Fibroblast of upper back skin (primary cell): ENCODE measurements at places on chromosomes 6 and 20.

GRCh38 chr6:62465206-62465605 is 179.2 kb upstream of the KHDRBS2 start:
- no peak for DNase-seq

DNA sequence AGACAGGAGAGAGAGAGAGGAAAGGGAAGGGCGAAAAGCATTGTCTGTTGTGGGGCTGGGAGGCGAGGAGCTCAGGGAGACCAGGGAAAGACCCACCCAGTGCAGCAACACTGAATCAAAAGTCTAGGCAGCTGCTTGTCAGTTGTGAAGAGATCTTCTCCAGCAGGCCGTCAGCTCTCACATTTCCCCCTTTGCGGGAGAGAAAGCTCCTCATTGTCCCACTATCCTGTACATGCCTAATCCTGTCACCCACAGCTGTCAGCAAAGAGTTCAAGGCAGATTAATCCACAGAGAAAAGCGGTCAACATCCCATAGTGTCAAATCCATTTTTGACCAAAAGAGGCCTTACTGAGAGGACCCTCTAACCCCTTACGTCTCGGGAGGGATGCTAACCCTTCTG is 27.3 kb downstream of the RNF182 start:
- no peak for DNase-seq

DNA sequence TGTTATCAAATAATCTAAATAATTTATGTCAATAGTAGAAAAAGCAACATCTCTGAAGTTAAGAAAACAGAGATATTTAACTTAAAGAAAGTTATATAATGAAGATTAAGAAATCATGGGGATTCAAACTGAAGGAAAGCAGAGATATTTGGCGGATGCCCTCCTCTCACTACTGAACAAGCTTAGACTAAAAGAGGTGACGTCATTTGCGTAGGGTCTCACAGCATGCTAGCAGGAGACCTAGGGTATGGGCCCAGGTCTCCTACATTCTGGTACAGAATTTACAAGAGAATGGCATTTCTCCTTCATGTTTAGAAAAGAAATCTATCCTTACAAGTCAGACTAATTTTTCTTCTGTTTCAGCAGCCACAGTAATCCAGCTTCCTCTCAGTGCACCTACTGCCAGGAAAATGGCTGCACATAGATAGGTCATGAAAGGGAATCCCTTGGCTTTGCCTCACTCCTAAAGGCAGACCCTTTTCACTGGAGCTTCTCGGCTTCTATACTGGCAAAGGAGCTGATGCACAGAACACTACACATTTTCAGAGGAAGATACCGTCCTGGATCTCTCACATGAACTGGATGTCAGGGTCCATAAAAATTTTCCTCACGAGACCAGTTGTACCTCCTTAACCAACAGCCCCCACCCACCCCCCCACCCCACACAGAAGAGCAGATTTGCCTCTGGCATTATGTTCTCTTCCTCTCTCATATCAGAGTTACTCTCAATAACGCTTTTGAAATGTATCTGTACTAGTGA is 41.8 kb upstream of the DST start:
- DNase-seq, result no peak

GRCh38 chr6:45420083-45420908 is 42.6 kb upstream of the SUPT3H start:
- DNase-seq, result peak; percentile 72

DNA sequence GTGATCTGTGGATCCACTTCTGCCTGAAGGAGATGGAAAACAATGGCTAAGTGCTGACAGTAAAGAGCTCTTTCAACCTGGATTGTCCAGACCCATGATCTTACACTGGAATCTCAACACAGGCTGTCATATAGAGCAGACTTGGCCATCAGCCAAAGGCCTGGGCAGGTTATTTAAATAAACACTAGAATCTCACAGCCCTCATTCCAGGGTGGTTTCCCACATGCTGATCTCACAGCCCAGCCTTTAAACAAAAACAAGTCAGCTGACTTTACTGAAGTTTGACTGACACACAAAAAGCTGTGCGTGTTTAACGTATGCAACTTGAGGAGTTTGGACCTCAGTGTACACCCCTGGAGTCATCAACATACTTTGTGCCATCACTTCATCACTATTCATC is 28.4 kb downstream of the SYNDIG1 start:
- DNase-seq, result peak; percentile 74

DNA sequence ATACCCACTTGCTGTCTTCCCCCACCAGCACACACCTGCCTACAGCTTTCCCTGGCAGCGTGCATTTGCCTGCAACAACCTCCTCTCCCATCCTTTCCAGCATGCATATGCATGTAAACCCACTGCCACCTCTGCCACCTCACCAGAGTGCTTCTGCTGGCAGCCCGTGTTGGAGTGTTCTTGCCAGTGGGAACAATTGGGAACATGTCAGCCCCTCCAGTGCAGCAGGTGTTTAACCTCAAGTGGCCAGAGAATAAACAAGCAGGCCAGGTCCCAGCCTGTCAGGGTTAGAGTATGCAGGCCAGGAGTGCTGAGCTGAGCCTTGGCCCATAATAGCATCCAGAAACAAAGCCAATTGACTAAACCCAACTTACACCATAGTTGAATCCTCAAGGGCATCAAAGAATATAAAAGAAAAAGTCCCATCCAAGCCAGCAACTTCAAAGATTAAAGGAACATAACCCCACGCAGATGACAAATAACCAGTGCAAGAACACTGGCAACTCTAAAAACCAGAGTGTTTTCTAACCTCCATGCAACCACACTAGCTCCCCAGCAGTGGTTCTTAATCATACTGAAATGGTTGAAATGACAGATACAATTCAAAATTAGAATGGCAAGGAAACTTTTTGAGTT is 1212.1 kb upstream of the CITED2 start:
- DNase-seq, result peak; percentile 36

DNA sequence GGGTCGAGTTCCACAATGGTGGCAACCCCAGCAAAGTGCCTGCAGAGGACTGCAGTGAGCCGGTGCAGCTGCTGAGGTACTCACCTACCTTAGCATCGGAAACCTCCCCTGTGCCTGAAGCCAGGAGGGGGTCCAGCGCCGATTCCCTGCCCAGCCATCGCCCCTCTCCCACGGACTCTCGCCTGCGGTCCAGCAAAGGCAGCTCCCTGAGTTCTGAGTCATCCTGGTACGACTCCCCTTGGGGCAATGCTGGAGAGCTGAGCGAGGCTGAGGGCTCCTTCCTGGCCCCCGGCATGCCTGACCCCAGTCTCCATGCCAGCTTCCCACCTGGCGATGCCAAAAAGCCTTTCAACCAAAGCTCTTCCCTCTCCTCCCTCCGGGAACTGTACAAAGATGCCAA is 134.1 kb upstream of the CLDN20 start:
- DNase-seq, result no peak

DNA sequence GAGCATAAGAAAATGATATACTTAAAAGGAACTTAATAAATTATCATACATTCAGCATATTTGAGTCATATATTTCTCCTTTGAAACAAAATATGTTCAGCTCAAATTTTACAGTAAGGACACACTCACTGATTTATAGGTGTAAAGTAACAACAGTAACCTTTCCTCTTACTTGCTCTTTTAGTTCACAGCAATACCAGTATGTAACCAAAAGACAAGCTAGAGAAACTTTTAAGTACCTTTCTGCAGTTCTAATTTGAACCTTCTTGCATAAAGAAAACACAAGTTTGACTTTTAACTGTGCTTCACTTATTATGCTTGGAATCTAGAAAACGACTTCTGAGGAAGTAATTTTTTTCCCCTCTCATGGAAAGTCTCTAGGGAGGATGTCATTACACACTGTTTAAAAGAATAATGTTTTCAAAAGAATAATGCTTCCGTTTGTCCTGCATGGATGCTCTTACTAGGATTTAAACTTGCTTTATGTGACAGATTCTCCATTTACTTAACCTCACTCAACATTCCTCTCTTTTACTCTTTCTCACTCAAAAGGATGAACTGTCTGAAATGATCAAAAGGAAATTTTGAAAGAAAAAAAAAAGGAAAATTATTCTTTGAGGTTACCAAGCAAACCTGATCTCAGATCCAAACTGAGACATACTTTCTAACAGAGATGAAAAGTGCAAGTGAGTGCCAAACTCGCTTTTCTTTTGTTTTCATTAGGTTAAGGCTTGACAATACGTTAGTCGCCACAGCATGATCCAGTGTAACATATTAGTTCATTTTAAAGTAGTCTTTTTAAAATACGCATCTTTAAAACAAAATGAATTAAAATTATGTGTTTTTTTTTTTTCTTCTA is 22.4 kb upstream of the CALHM6 start:
- DNase-seq, result peak; percentile 34

- no peak for DNase-seq
Measured at GRCh38 chr20:42308171-42308570, 690.0 kb upstream of the CHD6 start.

DNA sequence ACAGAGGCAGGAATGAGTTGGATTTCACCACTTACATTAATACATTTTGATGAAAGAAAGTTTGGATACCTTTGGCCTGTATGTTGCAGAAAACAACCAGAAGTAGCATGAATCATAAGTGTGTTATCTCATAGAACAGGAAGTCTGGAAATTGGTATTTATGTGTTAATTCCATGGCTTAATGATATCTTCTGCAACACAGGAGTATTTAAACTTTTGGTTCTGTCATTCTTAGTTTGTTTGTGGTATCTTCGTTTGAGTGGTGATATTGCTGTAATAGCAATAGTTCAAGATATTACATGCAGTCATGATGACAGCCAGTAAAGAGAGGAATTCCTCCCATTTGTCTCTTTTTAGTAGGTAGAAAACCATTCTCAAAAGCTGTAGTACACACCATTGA is 177.3 kb downstream of the CDKAL1 start:
- DNase-seq, result peak; percentile 23

- DNase-seq, result no peak
Measured at GRCh38 chr6:34772940-34773339, 15.6 kb downstream of the SNRPC start.

DNA sequence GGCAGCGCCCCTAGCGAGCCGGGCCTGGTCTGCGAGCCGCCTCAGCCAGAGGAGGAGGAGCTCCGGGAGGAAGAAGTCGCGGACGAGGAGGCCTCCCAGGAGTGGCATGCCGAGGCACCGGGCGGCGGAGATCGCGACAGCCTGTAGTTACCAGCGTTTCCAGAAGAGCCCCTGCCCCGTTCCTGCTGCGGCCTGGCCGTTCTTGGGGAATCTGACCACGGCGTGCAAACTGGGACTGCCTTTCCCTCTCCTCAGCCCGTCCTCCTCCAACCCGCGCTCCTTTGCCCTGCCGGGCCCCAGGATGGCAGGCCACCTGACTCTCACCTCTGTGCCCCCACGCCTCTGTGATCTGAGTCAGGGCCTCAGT is 802 bp downstream of the HDGFL1 start:
- DNase-seq, result no peak

DNA sequence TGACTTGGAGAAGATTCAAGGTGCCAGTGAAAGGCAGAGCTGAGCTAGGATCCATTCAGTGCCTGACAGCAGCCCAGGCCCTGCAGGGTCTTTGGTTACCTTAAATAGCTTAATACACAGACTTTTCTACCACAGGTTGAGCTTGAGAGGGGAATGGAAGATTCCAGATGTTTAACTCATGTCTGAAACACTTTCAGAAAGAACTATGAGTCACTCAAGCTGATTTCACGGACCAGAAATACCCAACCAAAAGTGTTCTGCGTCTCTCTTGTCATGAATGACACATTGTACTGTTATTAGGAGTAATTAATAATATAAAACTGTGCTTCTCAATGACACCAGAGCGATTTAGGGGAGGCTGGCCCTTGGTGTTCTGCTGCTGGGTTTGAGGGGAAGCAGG is 6.4 kb upstream of the PMEPA1 start:
- peak; percentile 84 for DNase-seq

DNA sequence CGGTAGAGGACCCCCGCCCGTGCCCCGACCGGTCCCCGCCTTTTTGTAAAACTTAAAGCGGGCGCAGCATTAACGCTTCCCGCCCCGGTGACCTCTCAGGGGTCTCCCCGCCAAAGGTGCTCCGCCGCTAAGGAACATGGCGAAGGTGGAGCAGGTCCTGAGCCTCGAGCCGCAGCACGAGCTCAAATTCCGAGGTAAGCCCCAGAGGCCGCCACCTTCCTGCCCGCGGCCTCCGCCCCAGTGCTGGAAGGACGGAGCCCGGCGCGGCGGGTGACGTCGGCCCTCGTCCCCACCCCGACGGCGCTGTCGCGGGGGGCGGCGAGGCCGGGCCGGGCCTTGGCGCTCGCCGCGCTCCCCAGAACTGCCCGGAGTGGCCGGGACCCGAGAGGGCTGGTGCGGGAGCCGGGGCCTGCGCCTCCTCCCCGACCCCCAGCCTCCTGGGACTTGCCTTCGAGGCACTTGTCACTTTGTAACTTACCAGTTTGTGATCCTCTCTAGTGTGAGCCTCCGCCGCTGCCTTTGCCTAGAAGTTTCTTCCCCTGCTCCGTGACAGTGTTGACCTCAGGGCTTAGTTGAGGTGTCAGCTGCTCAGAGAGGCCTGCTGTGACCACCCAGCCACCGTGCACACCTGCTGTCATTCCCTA is 417 bp downstream of the VAPB start:
- peak; percentile 17 for DNase-seq

DNA sequence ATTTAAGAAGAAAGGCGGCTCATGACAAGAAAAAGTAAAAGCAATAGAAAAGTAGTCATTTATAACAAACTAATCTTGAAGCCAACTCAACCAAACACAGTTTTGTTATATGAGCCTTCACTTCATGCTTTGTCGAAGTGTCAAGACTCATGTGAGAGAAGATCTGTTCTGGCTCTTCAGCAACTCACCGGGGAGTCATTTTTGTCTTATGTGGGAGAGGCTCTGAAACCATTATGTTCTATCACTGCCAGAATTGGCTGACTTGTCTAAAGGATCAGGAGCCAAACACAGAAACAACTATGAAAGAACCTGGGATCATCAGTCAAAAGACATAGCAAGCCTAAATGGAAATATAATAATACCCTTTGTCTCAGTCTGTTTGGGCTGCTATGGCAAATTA is 105.2 kb downstream of the CDK19 start:
- no peak for DNase-seq

DNA sequence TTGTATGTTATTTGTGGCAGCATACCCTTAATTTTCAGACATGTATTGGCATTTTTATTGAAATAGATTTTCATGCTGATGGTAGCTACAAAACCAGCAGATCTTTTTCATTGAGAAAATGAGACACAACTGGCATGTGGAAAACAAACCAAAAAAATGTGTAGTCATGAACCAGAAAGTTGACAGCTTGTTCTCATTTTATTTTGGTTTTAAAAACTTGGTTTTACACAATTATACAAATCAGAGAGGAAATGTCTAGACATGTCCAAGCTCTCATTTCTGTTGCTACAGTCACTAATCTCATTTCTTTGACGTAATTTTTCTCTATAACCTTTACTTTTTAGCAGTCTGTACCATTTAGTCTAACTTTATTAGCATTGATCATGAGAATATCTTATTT is 85.4 kb downstream of the GRIK2 start:
- no peak for DNase-seq

GRCh38 chr20:38224531-38224930 is 36.0 kb downstream of the KIAA1755 start:
- DNase-seq, result no peak

GRCh38 chr6:148538261-148539190 is 195.9 kb downstream of the SASH1 start:
- peak; percentile 39 for DNase-seq
